Left renal pelvis (tissue), 4 donors: ENCODE measurements at places on chromosomes 2 and 18. TPM values are rescaled to one million over a fixed set of nuclear protein-coding genes. Genes with fewer than 3 reads are reported as not detected.

AKAIN1 gene
- not detected for polyA plus RNA-seq

OR6B3 gene
- not detected for polyA plus RNA-seq

GREB1 gene
- 16.3 TPM for polyA plus RNA-seq

DQX1 gene
- 0.23 TPM for polyA plus RNA-seq

TMEFF2 gene
- polyA plus RNA-seq = 14.1 TPM

IL1F10 gene
- not detected for polyA plus RNA-seq

SERPINB3 gene
- 0.17 TPM for polyA plus RNA-seq

PFN4 gene
- 1.9 TPM for polyA plus RNA-seq

MRPL19 gene
- 74.7 TPM for polyA plus RNA-seq

C2orf80 gene
- not detected for polyA plus RNA-seq

HOXD13 gene
- polyA plus RNA-seq = 0.24 TPM

CD28 gene
- 2.1 TPM for polyA plus RNA-seq

ILKAP gene
- 56.2 TPM for polyA plus RNA-seq

PMAIP1 gene
- 3.6 TPM for polyA plus RNA-seq

POTEC gene
- polyA plus RNA-seq = not detected

VWC2L gene
- 0.06 TPM for polyA plus RNA-seq

GKN1 gene
- not detected for polyA plus RNA-seq

GPD2 gene
- polyA plus RNA-seq = 23.5 TPM

DNA sequence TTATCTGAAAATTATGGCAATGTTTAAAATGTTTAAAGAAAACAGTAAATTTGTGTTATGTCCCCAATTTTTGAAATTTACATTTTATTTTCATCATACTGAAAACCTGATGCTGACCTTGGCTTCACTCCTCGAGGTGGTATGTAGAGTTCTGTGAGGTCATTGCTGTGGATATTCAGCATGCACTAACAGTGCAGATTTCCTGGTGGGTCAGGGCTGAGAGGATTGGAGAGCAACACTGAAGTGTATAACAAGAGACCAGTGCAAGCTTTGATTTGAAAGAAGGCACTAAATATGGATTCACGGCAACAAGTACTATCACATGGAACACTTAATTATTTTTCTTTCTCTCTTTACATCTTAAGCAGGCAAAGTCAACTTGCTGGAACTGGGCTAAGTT, 134.1 kb downstream of the SLC8A1 start:
- no peak for DNase-seq

- DNase-seq = no peak
Measured at GRCh38 chr2:109497463-109497862, 116.3 kb downstream of the SEPTIN10 start.

DNA sequence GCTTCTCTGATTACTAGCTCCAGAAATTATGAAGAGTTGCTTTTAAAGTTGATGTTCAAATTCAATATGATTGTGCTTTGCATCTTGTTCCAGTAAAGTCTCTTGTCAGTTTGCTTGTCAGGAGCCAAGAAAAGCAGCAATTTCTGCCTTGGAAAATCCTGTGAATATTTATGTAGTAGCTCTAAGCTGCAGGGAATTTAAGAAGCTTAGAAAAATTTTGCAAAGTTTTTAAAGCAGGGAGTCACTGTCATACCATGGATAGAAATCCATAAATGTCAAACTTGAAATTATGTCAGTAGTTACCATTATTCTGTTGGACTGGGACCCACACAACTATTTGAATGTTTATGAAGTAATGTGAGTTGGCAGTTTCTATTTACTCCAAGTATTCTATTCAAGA, 169.3 kb downstream of the TMEM200C start:
- no peak for DNase-seq

DNA sequence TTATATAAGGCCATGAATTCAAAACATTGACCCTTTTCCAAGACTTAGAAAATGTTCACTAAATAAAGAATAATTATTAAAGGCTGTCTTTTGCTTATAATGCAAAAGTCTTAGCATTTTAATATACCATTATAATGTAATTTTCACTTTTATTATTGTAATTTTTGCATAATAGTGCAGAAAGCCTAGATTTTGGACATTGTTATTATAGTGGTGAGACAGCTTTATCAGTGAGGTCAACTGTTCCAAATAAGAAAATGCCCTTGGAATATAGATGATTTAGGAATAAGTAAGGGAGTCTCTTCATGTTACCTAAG, 56.6 kb downstream of the ATIC start:
- no peak for DNase-seq

GRCh38 chr18:28767727-28768211, 590.8 kb upstream of the CDH2 start:
- no peak for DNase-seq

DNA sequence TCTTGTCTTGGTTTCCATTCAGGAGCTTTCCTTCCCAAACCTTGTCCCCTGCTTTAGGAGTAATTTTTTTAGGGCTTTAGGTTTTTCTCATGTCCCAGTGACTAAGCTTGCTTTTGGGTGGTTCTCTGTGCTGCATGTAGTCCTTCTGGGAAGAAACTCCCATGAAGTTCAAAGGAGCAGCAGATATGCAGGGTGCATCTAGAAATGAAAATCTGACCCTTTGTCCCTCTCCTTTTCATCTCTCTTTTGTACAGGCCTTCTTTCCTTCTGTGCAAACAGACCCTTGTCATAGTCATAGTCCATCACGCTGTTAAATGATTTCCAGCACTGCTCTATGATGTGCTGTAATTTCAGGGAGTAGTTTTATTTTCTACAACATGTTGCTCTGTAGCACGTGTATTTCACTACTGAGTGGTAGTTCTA, 20.4 kb downstream of the FMNL2 start:
- no peak for DNase-seq

DNA sequence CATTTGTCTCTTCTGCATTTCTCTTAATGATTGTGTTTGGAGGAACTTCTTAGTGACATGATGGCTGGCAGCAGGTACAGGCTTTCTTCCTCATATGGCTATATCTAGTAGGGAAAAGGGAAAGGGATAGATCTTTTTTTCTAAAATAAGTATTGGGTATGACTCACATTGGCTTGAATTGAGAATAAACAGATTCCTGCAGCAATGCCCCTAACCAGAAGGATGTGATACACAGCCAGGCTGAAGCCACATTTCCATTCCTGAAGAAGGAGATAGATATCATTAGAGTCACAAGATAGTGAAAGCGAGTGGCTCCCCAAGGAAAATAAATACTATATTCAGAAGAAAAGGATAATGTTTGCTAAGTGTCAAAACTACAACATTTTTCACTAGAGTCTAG, 61.1 kb downstream of the VWC2L start:
- DNase-seq = no peak

GRCh38 chr18:12377556-12378197, 650 bp upstream of the AFG3L2 start:
- no peak for DNase-seq

DNA sequence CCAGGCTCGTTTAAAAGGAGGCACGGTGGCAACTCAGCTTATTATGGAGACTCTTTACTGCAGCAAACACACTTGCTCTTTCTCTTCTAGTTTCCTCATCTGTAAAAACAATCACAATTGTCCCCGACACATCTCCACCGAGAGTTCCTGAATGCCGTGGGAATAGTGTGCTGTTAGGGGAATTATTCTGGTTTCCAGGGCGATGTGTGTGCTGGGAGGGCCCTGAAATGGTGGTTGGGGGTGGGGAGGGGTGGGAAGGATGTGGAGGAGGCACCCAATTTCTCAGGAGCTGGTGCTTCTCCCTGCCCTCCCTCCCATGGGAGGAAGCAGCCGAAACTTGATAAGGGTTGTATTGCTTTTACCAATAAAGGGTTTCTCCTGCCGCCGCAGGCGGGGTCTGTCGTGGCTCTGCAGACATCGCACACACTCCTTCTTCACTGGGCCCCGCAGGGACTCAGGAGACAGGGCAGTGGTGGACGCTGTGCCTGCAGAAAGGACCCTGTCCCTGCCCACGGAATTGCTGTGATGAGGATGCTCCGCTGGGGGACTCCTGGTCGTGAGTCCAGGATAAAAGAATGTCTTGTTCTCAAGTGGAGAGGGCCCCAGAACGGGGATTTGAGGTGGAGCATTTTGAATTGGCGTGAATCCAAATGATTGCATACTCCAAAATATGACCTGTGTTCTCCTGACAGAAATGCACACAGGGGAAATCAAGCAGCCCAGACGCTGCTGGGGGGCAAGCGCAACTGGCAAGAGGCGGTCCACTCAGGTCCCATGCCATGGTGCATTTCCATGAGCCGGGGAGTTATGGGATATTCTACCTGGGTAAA, 119.2 kb downstream of the ACKR3 start:
- DNase-seq = no peak

- DNase-seq = no peak
Measured at GRCh38 chr2:108388045-108388444, 10.3 kb downstream of the SULT1C4 start.

DNA sequence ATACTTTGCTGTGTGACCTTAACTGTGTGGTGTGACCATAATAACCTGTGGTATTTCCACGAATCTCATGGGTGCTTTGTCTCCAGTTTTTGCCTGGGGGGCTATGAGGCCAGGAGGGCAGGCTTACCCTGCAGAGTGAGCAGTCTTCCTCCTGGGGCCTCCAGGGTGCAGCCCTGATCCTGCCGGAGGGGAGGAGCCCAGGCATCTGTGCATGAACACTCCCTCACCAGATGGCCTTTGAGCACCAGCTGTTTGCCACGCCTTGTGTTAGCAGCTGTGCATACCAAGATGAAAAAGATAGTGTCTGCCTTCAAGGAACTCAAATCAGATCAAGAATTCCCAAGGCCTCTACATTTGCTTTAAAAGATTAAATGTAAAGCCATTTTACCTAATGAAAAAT, 75.0 kb upstream of the RBM44 start:
- no peak for DNase-seq

- no peak for DNase-seq
Measured at GRCh38 chr2:54191361-54192135, 64.5 kb downstream of the TSPYL6 start.

GRCh38 chr2:187206471-187206870, 241.6 kb downstream of the CALCRL start:
- no peak for DNase-seq

GRCh38 chr2:236166796-236167296, 1.3 kb downstream of the GBX2 start:
- DNase-seq = no peak

- DNase-seq = no peak
Measured at GRCh38 chr2:178404368-178404767, 46.6 kb downstream of the PRKRA start.

DNA sequence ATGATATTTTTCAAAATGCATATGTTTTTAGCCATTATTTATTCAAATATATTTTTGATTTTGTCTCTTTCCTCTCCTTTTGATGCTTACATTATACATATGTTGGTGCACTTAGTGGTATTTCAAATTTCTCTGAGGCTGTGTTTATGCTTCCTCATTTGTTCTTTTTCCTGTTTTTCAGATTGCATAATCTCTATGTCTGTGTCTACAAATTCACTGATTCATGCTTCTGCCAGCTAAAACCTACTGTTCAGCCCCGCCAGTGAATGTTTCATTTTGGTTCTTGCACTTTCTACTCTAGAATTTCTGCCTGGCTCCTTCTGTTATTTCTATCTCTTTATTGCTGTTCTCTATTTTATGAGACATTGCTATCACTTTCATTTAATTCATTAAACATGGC, 951.7 kb upstream of the CNTNAP5 start:
- DNase-seq = no peak

GRCh38 chr2:150916467-150917396, 344.9 kb downstream of the RBM43 start:
- no peak for DNase-seq

GRCh38 chr18:49669403-49669802, 107.5 kb downstream of the LIPG start:
- no peak for DNase-seq

DNA sequence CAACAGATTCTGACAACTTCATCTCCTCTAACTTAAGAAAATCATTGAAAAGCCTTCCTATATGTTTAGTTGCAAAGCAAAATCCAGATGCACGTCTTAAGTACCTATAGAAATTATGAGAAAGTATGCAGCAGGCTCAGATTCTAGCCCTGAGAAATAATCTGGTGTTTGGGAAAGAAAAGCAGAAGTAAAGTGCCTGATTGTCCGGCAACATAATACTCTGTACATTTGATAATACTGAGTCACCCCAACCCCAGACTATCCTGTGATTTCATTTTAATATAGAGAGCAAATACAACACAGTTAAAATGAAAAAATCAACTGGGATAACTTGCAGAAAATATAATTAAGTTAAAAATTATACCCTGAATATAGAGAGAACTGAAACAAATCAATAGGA, 13.5 kb downstream of the RFX8 start:
- DNase-seq = no peak

GRCh38 chr2:119775102-119775501, 15.4 kb downstream of the PTPN4 start:
- no peak for DNase-seq

- no peak for DNase-seq
Measured at GRCh38 chr2:191479680-191480023, 198.3 kb upstream of the NABP1 start.

DNA sequence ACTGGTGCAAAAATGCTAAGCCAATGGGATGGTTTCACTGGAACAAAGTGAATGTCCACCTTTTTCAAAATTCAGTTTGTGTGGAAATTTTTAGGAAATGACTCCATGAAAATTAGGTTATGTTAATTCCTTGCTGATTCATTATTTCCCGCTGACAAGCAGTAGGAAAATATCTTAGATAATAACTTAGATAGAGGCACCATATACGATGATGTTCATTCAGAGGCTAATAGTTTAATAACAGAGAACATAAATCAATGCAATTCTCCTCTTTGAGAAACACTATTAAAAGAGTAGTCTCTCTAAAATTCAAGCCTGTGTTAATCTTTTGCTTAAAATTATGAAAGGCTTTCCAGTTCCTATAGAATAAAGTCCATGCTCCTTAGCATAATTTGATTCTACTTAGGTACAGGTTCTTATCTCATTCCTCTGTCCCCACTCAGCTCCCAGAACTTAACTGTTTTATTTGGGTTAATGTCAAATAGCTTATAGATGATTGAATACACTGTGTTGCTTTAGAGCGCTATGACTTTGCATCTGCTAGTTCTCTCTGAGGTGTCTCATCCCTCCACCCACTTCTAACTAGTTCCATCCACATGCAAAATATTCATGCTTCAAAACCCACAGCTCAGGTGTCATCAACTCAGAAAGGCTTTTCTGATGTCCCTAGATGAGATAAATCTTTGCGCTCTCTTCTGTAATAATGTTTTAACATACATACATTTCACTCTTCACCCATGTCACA, 503.6 kb downstream of the ERBB4 start:
- DNase-seq = no peak

DNA sequence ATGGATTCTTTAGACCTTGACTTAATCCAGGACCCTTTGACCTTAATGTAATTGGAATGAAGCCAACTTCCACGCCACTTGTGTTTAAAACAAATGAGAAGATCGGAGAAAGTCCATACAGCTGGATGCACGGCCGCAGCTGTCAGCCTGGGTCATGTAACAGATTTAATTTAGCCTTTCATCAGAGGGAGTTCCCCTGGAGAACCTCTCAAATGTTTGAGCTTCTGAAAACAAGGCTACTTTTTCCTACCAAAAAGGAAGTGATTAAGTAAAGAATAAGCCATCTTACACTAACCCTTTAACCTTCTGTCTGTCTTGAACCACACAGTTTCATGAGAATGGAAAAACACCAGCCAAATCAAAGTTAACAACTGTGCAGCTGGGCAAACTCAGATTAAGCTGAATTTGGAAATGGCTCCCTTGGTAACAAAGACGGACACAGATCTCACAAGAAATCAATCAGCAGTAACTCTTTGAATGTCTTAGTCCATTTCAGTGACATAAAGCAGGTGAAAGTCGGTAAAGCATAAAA, 103.6 kb downstream of the DOCK10 start:
- DNase-seq = peak; percentile 24

GRCh38 chr18:57087644-57088376, 59.1 kb upstream of the BOD1L2 start:
- DNase-seq = no peak
